Activated T-helper 1 cell treated with Interleukin-2 at 50 U/mL for 16 hours (primary cell): ENCODE measurements at places on chromosomes 12 and 14.

DNA sequence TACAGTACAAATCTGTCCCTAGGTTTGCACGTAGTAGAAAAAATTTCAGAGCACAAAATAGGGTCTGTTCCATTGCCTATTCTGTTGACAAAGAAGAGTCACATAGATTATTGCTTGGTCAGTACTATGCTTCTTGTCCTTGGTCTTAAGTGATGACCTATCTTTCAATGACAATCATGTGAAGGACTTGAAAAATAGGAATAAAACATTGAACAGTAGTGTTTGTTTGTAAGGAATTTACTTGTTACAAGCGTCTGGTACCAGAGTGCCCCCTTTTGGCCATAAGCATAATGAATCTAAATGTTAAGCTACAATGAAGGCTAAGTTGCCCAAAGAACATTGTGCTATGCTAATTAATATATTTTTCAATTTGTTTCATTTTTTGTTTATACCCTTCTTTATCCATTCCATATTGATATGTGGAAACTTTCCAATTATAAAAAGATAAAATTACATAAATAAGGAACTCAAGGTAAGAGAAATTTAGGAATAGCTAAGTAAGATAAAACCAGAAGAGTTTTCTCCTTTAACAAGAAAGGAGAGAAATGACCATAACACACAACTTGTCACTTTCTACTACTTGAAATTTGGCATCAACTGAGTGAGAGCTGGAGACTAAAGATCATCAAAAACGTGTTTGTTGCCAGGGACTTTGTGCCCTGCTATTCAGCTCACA lies 204.7 kb downstream of the EPS8 start:
- no peak for DNase-seq

GRCh38 chr14:84208451-84208850 lies 1321.5 kb upstream of the FLRT2 start:
- no peak for DNase-seq

- DNase-seq, result no peak
Observed at GRCh38 chr14:74411671-74412070, 14.3 kb downstream of the SYNDIG1L start.

DNA sequence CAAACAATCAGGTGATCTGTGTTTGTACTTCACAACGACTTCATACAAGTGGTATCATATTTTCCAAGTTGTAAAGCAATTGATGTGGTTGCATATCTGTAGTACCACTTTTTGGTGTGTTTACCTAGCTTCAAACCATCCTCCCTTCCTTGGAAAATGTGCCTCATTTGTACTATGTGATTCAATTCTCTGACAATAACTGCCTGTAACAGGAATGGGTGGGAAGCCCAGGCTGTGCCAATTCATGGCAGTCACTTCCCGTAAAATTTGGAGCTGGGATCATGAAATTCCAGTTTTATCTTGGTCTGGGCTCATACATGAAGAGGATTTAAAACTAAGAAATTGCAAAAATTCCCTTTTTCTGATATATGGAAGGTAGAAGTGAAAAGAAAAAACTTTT lies 250.1 kb downstream of the DIO2 start:
- DNase-seq, result no peak

DNA sequence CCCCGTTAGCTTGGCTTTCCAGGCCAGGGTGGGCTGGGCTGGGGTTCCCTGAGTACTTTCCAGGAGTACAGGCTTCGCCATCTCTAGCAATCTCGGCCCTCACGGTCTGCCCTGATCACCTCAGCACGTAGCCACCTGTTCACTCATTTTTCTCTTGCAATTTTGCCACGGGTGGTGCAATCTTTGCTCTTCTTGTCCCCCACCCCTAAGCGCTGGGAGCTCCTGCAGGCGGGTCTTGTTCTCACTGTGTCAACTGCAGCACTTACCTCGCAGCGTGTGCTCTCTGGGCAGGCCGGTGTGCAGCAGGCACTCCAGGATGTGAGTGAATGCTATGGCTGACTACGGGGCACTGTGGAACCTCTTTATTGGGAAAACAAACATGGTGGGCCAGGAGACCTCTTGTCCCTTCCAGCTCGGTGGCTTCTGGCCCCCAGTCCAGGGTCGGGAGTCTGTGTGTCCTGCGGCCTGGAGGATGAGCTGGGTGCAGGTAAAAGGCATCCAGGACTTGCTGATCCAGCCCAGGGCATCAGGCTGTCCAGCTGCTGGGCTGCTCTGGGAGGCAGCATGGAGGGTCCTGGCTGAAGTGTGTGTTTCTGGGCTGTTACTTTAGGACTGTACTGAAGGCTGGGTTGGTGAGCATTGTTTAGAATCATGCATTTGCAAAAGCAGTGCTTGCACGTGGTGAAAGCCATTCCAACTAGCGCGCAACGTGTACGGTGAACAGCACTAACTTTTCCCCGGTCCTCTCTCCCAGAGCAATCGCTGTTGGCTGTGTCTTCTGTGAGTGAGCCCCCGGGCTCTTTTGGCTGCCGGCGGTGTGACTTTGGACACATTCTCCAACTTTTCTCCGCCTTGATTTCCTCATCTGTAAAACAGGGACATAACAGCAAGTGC lies 1.5 kb upstream of the ULK1 start:
- no peak for DNase-seq

GRCh38 chr12:51377099-51377984 lies 13.9 kb downstream of the GALNT6 start:
- no peak for DNase-seq

- DNase-seq, result no peak
Observed at GRCh38 chr14:55911776-55912175, 206.4 kb upstream of the PELI2 start.

- peak; percentile 18 for DNase-seq
Observed at GRCh38 chr14:50040401-50040775, 76.0 kb downstream of the VCPKMT start.

- DNase-seq, result no peak
Observed at GRCh38 chr12:40034712-40035111, 71.2 kb downstream of the SLC2A13 start.

DNA sequence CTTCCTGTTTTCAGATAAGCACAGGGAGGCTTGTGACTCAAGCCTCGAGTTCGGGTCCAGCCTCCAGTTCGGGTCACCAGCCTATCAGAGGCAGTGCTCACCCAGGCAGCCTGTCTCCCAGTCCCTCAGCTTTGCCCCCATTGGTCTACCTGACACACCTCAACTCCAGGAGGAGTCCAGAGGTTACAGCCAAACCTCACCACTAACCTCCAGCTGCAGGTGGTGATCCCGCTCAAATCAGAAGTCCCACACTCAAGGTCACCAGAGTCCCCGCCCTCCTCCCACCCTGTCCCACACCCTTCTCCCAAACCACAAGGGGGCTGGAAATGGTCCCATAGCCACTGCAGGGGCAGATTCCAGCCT lies 42.1 kb downstream of the KDM2B start:
- DNase-seq, result no peak

GRCh38 chr12:120067084-120067869 lies 49.3 kb downstream of the RAB35 start:
- no peak for DNase-seq

DNA sequence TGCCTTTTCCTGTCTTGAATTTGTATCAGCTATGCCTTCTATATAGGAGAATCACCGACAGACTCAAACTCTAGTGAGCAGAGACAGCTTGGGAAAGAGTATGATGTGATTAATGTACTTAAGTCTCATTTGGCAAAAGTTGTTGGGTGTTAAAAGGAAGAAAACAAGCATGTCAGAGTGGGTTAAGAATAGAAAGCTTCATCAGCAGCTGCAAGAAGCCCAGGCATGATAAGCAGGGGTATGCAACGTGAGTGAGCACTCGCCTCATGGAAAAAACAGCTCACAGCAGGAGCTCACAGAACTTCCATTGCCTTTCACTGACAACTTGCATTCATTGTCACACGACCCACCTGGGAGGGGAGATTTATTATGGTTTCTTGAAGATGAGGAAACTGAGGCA lies 35.9 kb upstream of the WNK1 start:
- DNase-seq, result no peak

GRCh38 chr14:85175556-85175955 lies 354.4 kb upstream of the FLRT2 start:
- no peak for DNase-seq

DNA sequence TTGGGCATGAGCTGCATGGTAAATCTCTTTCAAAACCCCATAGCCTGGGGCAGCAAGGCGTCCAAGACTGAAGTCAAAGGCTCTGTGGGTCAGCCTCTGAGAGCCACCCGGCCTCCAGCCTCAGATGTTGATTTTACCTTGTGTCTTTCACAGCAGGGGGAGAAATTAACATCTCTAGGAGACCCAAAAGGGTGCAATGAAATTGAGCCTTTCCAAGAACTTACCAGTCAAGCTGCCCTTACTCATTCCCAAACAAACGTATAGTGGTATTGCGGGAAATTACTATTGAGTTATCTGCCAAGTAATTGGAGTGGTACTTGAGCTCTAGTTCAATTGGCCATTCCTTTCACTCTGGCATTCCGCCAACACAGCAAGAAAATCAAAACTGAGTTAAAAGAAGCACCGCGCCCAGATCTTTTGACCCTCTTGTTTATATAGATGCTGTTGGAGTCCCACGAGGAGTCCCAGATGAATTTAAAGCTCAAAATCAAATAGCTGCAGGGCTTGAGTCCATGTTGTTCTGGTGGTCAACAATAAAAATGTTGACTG lies 380.7 kb upstream of the SYT1 start:
- no peak for DNase-seq

- DNase-seq, result no peak
Observed at GRCh38 chr14:99672506-99673304, 11.4 kb upstream of the CYP46A1 start.

DNA sequence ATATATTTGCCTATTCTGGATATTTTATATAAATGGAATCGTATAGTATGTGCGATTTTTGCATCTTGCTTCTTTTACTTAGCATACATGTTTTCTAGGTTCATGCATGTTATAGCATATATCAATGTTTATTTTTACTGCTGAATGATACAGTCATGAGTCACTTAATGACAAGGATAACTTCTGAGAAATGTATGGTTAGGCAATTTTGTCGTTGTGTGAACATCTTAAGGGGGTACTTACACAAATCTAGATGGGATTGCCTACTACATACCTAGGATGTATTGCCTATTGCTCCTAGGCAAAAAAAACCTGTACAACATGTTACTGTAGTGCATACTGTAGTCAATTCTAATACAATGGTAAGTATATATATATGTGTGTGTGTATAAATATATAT lies 8.8 kb downstream of the USP15 start:
- no peak for DNase-seq

GRCh38 chr12:90621927-90622326 lies 333.0 kb downstream of the CCER1 start:
- DNase-seq, result no peak

DNA sequence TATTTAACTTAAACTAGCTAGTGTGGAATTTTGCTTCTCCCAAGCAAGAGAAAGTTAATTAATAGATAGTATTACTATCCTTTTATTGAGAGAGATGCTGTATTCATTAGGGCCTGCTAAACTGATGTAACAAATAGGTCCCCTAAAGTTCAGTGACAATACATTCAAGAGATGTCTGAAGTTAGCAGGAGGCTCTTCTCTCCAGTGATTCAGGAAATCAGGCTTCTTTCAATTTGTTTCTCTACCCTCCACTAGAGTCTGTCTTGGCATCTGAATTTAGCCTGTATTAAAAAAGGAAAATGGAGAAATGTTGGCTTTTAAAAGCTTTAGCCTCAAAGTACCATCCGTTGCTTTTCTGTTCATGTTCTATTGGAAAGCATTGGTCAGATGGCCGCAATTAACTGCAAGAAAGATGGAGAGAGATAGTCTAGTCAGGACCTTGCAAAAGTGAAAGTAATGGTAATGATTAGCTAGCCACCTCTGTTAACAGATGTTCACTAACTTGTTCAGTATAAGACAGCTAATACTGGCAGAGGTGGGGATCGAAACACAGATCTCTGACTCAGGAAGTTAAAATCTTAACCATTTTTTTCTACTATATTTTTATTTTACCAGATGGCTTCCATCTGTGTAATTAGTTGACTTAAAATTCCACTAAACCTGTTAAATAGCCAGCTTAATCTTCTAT lies 786.8 kb downstream of the TMTC2 start:
- no peak for DNase-seq

- DNase-seq, result no peak
Observed at GRCh38 chr14:105064721-105065143, 498 bp downstream of the GPR132 start.

DNA sequence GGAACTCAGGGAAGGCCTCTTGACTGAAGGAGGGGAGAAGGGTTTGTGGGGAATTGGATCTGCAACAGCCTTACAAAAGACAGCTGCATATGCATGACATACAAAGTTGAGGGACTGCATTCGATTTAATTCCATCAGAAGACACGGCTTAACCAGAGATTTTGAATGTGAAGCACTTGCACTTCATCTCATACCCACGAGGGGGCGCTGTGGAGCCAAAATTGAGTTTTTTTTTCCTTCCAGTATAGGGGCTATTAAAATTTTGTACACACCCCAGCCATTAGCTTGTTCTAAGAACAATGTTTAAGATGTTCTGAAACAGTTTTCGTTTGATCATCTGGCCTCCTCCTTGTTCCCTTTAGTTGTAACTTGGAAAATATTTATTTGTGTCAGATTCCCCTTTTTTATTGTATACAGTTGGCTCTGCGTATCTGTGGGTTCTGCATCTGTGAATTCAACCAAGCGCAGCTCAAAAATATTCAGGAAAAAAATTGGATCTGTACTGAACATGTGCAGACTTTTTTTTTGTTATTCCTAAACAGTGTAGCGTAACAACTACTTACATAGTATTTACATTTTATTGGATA lies 1.6 kb downstream of the SUDS3 start:
- peak; percentile 47 for DNase-seq

DNA sequence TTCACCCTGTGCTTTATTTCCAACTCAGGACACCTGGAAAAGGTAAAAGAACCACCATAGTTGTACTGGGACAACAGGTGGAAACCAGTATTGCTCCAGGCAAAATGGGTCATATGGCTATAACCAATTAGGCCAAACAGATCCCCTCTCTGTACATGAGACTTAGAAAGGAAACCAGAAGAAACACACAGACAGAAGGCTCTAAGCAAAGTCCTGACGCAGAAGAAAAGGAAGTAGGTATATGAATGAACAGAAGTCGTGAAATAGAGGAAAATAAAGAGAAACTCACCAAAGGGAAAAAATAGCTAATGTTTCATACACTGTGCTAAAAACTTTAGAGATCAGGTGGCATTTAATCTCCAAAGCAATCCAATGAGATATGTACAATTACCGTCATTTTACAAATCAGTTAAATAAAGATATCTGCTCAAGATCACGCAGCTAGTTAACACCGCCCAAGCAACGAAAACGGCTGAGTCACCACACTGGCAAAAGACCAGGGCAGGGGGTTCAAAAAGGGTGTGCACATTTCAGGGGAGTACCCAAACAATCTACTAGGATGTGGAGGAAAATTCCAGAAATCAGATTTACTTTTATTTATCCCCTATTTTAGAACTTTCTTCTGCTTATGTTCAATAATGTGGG lies 82.3 kb downstream of the ITPR2 start:
- no peak for DNase-seq

- no peak for DNase-seq
Observed at GRCh38 chr14:60508707-60509437, at the start of gene SIX6. Gene SIX6, plus strand, starts transcription at chr14:60509146. Its CDS starts 253 bp downstream, at chr14:60509399.

- no peak for DNase-seq
Observed at GRCh38 chr12:63010698-63011097, 75.7 kb upstream of the PPM1H start.

- no peak for DNase-seq
Observed at GRCh38 chr12:52231305-52232202, 1.5 kb upstream of the KRT7 start.
